Activated CD4-positive, alpha-beta T cell treated with anti-CD3 and anti-CD28 coated beads, Interleukin-2, Interleukin-4, amounts not matched to agents 100 ng/mL and 50 ng/mL, durations not matched to agents 16 hours and 8 hours (primary cell): ENCODE measurements at places on chromosomes 3 and 15.

- no peak for DNase-seq
These were observed 264.6 kb downstream of the RORA start for GRCh38 chr15:60964527-60964926.

GRCh38 chr15:101276501-101277037, 716 bp downstream of the SELENOS start:
- no peak for DNase-seq

DNA sequence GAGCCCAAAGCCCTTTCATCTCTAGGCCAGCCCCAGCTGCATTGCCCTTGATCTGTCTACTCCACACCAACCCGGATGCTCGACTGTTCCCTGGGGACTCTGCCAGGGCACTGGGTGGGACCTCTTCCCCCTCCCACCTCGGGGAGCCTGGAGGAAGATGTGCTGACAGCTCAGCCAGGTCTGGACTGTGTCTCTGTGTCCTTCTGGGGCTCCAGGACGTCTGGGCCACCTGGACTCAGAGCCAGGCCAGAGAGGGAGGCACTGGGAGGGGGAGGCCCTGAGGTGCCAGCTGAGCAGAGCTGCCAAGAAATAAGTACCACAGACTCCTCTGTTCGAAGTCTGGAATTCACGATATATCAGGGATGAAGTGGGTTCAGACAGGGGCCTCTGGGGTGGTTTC, 5.8 kb upstream of the HCN4 start:
- no peak for DNase-seq

GRCh38 chr3:187737006-187737367, 8.3 kb downstream of the BCL6 start:
- DNase-seq: no peak

GRCh38 chr3:37190667-37191066, 16.3 kb upstream of the LRRFIP2 start:
- no peak for DNase-seq

DNA sequence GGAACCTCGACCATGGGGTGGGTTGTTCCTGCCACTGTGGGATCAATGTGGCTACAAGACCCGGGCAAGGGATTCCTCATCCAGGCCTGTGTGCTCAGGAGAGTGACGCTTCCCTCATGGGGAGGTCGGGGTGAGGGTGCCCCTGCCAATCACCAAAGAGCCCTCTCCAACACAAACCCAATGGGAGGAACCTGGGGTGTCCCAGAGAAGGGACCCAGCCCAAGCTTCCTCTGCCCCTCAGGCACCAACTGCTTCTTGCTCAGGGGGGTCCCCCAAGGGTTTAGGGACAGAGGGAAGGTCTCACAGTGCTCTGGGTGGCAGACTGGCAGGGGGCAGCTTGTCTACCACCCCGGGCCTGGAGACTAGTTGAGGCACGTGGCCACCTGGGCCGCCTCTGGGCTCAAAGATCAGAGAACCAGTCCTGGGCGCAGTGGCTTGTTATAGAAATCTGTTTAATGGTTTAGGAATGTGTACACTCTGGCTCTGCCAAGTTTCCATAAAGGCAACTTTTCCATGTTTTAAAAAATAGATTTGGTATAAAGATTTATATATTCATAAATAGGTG, 26.6 kb downstream of the GP9 start:
- no peak for DNase-seq

DNA sequence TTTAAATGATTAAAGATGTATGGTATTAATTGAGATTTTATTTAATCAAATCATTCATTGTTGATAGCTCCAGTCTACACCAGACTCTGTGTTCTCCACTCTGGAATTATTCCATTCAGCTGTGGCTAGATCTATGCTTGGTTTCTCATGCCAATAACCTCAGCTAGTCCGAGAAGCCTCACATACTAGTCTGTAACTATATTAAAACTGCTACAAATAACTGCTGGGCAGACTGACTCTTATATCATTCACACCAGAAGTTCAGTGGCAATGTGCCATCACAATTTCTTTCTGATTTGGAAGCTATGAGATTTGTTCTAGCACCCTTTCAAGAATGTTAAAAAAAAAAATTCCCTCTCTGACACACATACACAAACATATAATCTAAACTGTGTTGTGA, 947.3 kb downstream of the ROBO1 start:
- no peak for DNase-seq

GRCh38 chr15:94305133-94305532, 73.8 kb downstream of the MCTP2 start:
- peak; percentile 82 for DNase-seq

DNA sequence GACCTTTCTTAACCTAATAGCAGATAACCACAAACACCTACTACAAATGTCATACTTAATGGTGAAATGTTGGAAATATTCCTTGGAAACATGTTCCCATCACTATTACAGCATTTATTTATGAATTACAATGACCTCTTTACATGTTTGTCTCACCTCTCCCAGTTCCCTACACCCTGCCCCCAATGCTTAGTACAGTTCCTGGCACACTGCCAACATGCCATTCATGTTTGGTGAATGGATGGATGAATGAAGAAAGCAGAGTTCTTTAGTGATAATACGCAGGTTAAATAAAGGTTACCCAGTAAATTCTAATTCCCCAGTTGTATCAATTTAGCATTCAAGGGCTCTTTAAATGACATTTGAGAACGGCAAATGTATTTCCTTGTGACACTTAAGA, 259.9 kb upstream of the ATP11B start:
- DNase-seq: no peak

- DNase-seq: no peak
These were observed 225.9 kb downstream of the ITPR1 start for GRCh38 chr3:4719046-4719501.

GRCh38 chr15:71664622-71665021, 145.7 kb upstream of the NR2E3 start:
- DNase-seq: no peak

DNA sequence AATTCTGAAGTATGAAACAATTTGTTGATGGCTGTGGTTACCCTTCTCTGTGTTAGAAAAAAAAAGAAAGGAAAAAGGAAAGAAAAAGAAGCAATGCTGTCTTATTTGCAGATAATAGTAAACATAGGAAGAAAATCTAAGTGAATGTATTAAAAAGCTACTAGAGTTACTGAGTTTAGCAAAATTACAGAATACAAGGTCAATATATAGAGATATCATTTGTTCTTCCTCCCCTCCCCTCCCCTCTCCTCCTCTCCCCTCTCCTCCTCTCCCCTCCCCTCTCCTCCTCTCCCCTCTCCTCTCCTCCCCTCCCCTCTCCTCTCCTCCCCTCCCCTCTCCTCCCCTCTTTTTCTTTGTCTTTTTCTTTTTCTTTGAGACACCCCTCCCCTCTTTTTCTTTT, 69.1 kb downstream of the ANP32A start:
- DNase-seq: no peak

DNA sequence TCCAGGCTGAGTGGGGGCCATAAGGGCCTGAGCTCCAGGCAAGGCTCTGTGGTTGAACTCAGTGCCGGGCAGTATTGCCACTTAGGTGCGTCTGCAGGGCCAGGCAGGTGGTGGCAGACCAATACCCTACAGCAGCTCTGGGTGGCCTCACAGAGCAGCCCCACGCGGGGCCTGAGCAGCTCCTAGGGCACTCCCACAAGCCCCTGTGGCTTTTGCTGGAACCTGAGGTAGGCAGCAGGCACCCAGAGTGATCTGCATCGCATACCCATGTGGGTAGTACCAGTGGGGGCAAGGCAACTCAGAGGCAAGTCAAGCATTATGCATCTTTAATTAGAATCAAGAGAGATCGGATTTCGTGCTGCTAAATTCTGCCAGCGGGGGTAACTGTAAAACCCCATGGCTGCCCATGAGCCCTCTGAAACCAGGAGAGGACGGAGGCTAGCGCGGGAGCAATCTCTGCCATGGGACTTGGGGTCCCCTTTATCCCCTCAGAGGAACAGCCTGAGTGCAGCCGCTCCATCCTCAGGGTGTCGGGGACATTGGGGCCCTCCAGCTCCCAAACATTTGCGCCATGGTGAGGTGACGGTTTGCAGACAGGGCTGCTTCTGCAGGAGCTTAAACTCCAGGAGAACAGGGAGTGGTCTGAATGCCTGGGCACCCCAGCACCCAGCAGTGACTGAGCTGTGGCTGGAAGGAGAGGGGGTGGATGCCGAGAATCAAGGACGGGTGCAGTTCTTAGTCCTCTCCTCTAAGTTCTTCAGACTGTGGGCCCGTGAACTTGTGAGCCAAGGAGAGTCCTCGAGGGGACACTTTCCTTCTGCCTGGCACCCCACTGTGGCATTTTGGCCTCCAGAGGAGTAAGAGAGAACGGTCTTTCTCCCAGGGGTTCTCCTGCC, 62.4 kb upstream of the PCSK6 start:
- no peak for DNase-seq

- no peak for DNase-seq
These were observed 147.7 kb downstream of the RAB11A start for GRCh38 chr15:66017000-66017399.

- DNase-seq: no peak
These were observed 27.4 kb upstream of the GOLGA6C start for GRCh38 chr15:75230551-75231371.

- no peak for DNase-seq
These were observed 69.2 kb downstream of the ISG20 start for GRCh38 chr15:88707771-88708654.
